ENCODE measurements at places on chromosomes 7 and 10.

DNA sequence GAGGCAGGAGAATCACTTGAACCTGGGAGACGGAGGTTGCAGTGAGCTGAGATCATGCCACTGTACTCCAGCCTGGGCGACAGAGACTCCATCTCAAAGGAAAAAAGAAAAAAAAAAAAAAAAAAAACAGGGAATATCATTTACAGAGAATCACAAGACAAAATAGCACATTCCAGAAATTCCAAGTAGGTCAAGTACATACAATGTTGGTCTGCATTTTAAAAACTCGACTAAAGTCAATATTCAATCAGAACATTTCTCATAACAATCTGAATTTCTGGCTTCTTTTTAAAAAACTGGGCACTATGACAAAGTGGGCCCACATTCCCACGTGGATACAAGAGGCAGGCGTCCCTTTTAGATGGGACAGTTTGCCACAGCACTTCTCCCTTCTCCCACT lies 12.8 kb downstream of the ZC3HAV1L start:
- no peak for DNase-seq

GRCh38 chr7:39465055-39465929 lies 100.9 kb upstream of the YAE1 start:
- no peak for DNase-seq

- DNase-seq = no peak
These were observed 180.0 kb downstream of the GRID1 start for GRCh38 chr10:86186633-86187032.

DNA sequence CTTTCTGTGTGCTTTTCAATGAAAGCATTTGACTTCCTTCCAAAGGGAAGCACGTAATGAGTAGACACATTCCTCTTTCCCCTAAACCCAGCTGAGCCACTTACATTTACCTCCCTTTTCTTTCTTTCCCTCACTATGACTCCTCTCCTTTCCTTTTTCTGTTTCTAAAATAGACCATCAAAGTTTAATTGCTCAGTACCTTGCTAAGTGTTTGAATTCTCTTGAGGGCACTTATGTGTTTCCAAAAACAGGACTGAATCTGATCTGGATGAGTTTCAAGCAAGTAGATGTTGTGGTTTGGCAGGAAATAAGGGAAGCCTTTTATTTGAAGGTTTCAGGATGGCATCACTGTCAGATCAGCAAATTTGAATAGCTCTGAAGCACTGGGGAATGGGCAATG lies 396.2 kb downstream of the REEP3 start:
- DNase-seq = no peak

DNA sequence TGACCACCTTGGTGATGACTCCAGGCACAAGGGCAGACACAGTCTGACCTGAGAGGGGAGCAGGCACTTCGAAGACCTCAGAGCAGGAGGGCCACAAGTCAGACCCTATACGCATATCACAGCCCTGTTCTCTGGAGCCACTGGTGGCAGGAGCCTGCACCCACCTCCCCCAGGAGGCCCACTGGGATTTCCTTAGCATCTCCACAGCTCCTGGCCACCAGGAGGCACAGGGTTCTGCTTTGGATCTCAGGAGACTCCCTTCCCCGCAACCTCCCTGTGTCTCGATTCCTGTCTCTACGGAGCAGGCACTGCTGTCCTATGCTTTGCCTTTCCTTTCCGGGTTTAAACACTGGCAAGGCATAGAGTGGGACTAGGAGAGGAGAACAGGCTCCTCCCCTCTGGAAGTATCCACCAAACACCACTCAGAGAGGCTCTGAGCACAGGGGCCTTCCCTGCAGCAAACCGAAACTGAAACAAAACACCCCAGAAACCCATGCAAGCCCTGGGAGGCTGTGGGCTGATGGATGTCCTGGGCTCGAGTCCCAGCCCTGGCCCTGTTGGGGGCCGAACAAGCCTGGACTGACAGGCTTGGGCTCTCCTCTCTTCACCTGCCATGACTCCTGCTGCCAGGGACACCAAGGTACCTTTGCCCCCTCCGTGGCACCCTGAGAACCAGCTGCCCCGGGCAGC lies 166.3 kb downstream of the NEURL1 start:
- DNase-seq = no peak

- DNase-seq = no peak
These were observed 168.2 kb downstream of the NRF1 start for GRCh38 chr7:129779602-129780256.

DNA sequence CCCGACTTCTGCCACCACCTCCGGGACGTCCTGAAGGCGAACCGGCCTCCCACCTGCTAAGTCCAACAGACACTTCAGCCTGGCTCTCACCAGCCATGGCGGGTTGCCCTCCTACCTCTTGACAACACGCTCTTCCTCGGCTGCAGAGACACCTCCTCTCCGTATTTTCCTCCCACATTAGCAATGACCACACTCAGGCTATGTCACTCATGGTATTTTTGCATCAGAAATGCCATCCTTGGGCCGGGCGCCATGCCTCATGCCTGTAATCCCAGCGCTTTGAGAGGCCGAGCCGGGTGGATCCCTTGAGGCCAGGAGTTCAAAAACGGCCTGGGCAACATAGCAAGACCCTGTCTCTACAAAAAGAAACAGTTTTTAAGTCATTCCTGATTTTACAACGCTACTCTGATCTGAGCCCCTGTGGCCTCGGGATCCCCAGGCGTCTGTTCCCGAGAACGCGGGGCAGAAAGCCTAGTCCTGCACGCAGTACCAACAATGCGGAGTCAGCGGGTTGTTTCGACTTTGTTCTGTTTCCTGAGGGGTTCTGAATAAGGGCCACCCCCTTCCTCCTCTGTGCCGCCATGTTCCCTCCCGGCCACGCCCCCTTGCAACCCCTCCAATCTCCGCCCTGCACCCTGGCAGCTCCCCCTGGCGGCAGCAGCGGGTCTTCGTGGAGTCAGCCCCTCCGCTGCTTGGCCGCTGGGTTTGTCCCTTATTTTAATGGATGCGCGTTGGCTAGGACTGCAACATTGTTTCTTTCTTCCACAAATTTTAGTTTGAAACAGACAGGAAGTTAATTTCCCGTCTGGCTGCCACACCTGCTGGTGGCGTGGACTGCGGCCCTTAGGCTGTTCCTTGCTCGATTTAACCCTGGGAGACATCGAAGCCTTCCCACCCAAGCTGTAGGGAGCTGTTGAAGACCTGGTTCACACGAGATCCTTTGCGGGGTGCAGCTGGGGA lies 9.7 kb upstream of the ZFAND2A start:
- DNase-seq = no peak

DNA sequence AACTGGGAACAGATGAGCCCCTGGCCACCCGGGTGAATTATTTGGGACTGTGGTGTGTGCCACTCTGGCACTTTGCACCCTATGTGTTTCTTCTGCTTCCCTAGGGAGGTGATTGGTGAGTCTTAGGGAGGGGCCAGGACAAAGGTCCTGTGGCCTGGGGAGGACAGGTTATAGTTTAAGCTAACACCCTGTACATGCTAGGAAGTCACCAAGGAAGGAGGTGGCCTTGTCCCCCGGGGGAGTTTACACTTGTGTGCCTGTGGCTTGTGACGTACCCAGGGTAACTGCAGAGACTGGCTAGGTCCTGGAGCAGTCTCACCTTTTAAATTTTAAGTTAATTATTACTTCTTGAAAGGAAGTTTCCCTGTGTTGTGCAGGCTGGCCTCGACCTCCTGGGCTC lies 196.2 kb downstream of the BAMBI start:
- DNase-seq = no peak

GRCh38 chr7:105796365-105796764 lies 80.0 kb downstream of the ATXN7L1 start:
- DNase-seq = no peak

- DNase-seq = no peak
These were observed 66.8 kb upstream of the NEBL start for GRCh38 chr10:20963721-20964595.

DNA sequence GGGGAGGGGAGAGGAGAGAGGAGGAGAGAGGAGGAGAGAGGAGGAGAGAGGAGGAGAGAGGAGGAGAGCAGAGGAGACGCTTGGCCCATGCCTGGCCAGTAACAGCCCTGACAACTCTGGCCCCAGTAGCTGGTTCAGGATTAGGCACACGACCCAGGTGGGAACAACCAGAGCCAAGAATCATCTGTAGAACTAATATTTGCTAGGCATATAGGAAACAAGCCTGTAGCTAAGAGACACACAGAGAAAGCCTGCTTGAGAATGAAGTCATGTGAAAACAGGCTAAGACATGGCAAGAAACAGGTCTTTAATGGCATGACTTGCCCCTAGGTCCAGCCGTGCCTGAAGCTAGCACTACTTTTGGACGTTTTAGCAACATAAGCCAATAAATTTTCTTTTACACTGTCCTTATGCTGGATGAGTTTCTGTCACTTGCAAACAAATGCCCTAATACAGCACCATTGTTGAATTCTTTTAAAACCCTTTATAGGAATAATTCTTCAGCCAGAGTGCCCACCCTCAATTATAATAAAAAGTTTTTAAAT lies 17.5 kb downstream of the OSBPL3 start:
- DNase-seq = no peak

GRCh38 chr10:124676416-124677062 lies 67.6 kb downstream of the FAM53B start:
- no peak for DNase-seq

GRCh38 chr10:70680899-70681730 lies 8.8 kb downstream of the ADAMTS14 start:
- no peak for DNase-seq

DNA sequence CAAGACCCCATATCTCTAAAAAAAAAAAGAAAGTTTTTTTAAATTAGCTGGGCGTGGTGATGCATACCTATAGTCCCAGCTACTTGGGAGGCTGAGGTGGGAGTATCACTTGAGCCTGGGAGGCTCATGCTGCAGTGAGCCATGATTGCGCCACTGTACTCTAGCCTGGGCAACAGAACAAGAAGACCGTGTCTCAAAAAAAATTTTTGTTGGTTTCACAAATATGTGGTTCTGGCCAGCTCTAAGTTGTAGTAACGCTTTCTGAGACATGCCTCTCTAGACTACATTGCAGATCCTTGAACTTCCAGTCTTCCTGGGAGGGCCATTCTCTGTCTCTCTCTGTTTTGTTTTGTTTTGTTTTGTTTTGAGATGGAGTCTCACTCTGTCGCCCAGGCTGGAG lies 24.6 kb upstream of the RHBDD2 start:
- DNase-seq = no peak

GRCh38 chr10:114674346-114674745 lies 16.3 kb upstream of the ABLIM1 start:
- DNase-seq = no peak

GRCh38 chr10:4683838-4684237 lies 142.2 kb upstream of the AKR1E2 start:
- DNase-seq = no peak

GRCh38 chr7:38367301-38367890 lies 94.0 kb upstream of the TARP start:
- no peak for DNase-seq

DNA sequence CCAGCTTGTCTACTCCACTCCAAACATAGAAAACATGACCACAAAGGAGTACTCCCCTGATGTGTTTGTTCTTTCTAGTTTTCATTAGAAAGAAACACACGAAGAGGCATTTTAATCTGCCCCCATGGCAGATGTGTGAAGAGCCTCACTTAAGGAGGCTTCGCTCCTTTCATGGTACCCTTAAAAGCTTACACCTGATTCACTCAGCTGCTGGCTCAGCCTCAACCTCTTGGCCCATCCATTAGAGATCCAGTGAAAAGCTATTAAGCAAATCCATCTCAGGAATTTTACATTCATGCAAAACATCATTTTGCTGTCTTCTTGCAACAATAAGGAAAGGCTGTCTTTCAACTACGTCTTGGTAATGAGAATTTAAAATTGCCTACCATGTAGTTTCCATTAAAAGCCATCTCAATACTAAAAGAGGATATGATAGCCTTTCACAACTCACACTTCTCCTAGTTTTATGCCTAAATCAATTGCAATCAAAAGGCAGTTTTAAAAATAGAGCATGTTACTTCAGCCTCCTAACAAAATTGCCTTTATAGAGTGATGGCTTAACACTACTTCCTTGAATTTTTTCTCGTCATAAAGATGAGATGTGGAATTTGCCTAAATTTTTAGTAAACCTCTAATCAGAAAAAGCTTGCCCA lies 22.7 kb downstream of the MACC1 start:
- DNase-seq = no peak

DNA sequence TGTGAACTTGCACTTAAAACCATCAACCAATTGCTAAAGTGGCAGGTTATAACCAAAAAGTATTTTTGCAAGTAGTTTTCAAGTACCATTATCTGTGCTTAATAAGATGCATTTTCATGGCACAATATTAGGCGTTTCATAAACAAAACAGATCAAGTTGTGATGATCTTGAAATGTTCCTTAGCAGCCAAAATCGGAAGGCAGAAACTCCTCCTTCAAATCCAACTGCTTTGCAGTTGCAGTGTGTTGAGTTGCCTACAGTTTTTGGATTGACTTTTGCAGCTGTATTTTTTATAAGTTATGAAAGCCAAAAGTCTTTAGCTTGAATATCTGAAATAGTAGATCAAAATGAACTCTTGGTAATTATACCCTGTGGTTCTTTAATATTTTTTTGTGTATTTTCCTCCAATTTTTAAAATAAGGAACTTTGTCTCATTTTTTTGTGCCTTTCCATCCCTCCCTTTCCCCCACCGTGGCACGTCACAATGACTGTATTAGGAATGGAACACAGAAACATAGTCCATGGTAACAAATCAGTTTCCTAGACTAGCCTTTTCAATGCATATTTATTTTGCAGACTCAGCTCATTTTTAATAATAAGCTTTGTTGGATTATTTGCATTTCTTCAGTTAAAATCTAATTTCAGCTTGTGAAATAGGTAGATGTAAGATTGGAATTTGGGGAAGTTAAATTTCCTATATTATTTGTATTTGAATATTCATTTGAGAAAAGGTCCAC lies 80.8 kb downstream of the ADD3 start:
- no peak for DNase-seq

DNA sequence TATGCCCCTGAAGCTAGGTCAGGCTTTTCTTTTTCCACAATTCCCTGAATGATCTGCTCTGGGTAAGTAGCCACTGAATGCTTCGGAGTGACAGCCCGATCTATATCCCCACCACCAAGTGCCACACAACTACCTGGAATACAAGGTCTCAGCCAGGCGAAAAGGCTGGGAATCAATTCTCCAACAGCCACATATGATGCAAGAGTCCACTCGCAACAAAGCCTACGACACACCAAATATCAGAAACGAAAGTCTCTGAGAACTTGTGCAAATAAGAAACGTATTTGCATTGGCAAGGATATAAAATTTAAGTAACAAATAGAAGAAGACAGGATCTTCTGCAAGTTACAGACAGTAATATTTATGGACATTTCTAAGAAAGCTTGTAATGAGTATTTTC lies 5.7 kb downstream of the HIPK2 start:
- no peak for DNase-seq

DNA sequence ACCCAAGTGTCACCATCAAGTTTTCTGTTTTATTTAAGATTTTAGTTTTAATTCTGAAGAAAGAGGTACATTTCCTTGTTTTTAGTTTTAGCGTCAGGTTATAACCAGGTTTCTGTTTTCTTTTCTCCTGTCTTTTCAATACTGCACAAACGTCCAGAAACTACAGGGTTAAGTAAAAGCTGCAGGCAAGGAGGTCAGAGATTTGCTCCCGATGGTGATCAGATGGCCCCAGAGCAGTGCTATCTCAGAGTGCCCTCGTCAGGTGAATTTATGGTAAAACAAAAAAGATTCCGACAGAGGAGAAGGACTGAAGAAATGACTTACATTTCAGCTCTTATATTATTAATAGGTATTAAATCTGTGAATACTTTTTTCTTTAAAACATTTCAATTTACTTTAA lies 128.2 kb downstream of the STRA8 start:
- no peak for DNase-seq

Data from RWPE2 (cell line).